Urinary bladder (tissue), 4 donors: ENCODE measurements at places on chromosomes 5 and 9. TPM values are rescaled to one million over a fixed set of nuclear protein-coding genes. Genes with fewer than 3 reads are reported as not detected.

Gene CD14
- polyA plus RNA-seq: 60.6 TPM

- DNase-seq: no peak
Observed at GRCh38 chr9:128768606-128769005, 3.1 kb downstream of the ZER1 start.

GRCh38 chr9:29740518-29740917 is 2167.2 kb upstream of the C9orf72 start:
- DNase-seq: no peak

DNA sequence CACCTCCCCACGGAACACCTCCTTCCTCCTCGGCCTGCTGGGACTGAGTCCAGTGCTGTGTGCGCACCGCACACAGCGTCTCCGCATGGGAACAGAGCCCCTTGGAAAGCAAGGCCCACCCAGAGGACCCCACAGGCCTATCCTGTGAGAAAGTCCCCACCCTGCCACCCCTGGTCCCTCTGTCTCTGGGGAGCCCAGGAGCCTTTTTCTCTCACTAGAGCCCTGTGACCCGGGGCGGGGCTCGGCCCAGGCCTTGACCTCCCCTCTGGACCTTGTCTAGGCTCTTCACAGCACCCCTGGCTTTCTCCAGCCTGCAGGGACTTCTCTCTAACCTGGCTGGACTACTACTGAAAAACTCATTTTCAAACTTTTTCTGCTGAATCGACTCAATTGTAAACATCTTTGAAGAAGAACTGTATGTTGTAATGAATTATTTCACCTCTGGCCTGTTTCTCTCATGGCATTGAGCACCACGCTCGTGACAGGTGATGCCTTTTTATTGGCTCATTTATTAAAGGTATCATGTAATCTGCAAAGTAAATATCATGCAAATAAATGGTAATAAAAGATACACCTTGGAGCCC is 89.2 kb downstream of the IRX1 start:
- no peak for DNase-seq

DNA sequence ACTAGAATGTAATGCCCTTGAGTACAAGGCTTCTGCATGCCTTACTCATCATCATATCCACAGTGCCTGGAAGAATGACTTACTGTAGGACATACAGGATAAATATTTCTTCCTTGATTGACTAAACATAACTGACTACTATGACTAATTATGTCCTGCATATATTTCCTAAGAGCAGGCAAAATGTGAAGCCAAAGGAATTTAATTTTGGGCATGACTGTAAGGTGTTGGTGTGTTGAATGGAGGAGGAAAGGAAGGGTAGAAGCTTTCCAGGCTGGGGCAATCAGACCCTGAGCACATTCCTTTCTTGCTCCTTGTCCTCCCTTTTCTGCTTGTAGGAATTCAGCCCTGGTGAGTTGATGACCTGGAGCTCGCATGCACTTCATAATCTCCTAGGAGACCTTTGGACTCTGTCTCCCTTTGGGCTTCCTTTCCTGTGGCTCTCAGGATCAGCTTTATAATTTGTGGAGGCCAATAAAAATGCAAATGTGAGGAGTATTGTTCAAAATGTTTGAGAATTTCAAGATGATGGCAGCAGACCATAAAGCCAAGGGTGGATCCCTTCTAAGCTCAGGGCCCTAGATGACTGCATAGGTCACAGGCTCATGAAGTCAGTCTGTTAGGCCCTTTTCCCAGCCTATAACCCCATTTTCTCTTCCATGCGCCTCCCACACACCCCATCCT is 174.0 kb downstream of the HMHB1 start:
- no peak for DNase-seq

DNA sequence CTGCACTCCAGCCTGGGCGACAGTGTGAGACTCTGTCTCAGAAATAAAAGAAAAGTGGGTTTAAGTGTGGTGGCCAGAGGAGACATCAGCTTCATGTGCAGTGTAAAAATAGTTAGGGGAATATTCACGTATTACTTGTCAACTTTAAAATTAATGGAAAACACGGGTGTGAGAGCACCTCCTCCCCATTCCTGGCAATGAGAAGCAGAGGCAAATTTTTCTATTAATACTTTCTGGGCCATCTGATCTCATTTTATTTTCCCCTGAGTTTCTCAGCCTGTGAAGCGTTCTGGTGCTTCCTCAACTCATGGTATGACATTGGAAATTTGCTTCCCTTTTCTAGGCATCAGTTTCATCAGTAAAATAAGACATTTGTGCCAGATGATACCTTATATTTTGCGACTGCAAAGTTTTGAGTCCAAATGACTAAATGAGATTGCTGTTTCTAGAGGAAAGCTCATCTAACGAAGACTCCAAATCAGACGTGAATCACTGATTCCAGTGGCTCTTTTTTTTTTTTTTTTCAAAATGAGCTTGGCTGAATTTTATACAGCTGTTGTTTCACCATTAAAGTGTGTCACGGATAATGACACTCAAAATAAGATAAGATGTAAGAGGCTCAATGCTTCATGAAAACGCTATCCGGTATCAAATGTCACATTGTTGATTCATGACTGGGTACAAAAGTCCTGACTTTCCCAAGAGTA is 104.6 kb downstream of the MSX2 start:
- no peak for DNase-seq

GRCh38 chr5:6516823-6517222 is 68.2 kb downstream of the UBE2QL1 start:
- DNase-seq: no peak

DNA sequence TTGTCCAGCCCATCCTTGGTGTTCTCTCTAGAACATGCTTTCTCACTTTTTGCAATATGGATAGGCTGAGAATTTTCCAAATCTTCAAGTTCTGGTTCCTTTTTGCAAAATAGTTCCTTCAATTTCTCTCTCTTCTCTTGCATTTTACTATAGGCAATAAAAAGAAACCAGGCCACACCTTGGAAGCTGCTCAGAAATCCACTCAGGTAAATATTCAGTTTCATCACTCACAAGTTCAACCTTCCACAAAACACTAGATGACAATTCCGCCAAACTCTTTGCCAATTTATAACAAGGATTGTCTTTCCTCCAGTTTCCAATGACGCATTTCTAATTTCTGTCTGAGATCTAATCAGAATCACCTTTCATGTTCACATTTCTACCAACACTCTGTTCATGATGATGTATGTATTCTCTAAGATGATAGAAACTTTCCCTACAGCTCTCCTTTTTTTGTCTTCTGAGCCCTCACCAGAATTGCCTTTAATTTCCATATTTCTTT is 204.2 kb upstream of the PIK3R1 start:
- DNase-seq: no peak

DNA sequence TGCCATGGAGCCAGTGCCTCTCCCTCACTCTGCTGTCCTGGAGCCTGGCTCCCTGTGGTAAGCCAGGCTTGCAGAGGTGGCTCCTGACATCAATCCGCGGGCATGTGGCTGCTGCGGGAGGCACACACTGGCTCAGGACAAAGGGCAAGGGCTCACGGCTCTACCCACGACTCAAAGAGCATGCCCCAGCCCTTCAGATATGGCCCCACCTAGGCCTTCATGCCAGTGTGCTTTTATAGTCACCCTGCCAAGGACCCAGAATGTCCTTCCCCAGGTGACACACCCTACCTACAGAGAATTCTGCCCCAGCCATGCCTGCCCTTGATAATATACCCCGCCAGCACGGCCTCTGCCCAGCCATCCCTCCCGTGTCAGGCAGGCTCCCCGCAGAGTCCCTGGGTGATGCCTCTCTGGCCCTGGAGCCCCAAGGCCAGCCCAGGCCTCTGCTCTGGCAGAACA is 1.6 kb downstream of the MGAT4B start:
- no peak for DNase-seq

- no peak for DNase-seq
Observed at GRCh38 chr9:92764381-92764987, at the start of gene BICD2. Gene BICD2, minus strand, starts transcription at chr9:92764833. Its CDS starts 89 bp downstream, at chr9:92764744.

Gene TTC16
- not detected for polyA plus RNA-seq

Gene SOHLH1
- not detected for polyA plus RNA-seq

Gene ROR2
- polyA plus RNA-seq: 33.7 TPM

GRCh38 chr5:56993241-56993640 is 41.3 kb upstream of the MIER3 start:
- DNase-seq: no peak

- DNase-seq: no peak
Observed at GRCh38 chr9:135214054-135214640, 126.7 kb downstream of the OLFM1 start.

GRCh38 chr9:134437403-134438194 is 111.3 kb downstream of the RXRA start:
- no peak for DNase-seq

Gene MLANA
- polyA plus RNA-seq: not detected

DNA sequence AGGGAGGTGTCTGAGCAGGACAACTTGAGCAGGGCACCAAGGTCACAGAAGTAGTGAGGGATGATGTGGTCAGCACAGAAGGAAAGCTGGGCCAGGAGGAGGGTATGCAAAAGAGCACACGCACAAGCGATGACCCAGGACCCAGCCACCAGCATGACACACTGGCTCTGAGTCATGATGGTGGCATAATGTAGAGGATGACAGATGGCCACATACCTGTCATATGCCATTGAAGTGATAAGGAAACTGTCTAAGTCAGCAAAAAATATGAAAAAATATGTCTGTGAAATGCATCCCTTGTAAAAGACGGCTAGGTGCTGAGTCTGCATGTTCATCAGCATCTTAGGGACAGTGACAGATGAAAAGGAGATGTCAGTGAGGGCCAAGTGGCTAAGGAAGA is 380 bp downstream of the OR1J1 start:
- no peak for DNase-seq

GRCh38 chr9:111711548-111711947 is 50.1 kb downstream of the GNG10 start:
- no peak for DNase-seq

- no peak for DNase-seq
Observed at GRCh38 chr9:137494104-137494544, 35.0 kb upstream of the NSMF start.

- no peak for DNase-seq
Observed at GRCh38 chr9:76162751-76163500, 231.3 kb downstream of the RFK start.

Gene BSPRY
- 2.4 TPM for polyA plus RNA-seq

DNA sequence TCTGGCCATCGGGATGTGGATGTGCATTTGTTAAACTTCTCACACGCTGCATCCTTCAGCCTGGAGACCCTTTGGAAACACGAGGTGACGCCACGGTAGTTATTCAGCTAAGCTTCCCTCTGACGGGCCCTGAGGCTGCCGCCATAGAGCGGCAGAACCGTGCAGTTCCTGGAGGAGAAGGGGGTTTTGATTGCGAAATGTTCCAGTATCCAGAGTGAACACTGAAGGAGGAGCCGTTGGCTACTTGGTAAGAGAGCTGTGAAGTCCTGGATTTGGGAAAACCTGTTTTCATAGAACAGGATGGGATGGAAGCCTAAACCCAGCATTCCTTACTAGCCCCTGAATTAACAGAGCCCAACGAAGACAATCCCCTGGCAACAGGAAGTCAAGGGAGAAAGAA is 23.0 kb upstream of the EXOC3 start:
- no peak for DNase-seq

DNA sequence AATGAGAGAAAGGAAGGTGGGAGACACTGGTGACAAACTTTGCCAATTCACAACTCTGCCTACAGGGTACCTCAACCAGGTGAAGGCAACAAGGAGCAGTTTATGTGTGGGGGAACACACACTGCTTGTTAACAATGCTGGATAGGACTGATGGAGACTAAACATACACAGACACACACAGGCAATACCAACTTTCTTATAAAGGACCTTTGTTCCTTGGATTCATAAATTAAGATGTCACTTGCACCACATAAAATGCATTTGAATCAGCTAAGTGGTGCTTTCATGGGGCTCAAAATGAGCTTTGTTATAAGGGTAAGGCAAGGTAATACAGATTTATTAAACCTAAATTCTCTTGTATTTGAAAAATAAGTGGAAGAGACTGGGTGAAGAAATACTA is 4.0 kb downstream of the TSTD2 start:
- DNase-seq: no peak

DNA sequence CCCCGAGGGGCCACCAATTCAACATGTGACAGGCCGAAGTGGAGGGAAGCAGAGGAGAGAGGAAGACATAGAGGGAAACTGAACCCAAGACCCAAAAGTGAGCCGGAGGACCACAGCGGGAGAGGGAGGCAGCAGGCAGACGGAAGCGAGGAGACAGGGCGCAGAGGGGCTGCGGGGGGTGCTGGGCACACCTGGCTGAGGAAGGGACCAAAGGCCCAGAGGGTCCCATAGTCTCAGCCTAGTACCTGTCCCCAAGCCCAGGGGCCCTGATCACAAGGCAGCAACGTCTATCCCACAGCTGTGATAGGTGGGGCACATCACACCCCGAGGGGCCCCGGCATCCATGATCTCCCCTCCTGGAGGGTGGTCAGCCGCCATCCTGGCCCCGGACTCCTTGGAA is 7.1 kb upstream of the RALGDS start:
- DNase-seq: no peak

DNA sequence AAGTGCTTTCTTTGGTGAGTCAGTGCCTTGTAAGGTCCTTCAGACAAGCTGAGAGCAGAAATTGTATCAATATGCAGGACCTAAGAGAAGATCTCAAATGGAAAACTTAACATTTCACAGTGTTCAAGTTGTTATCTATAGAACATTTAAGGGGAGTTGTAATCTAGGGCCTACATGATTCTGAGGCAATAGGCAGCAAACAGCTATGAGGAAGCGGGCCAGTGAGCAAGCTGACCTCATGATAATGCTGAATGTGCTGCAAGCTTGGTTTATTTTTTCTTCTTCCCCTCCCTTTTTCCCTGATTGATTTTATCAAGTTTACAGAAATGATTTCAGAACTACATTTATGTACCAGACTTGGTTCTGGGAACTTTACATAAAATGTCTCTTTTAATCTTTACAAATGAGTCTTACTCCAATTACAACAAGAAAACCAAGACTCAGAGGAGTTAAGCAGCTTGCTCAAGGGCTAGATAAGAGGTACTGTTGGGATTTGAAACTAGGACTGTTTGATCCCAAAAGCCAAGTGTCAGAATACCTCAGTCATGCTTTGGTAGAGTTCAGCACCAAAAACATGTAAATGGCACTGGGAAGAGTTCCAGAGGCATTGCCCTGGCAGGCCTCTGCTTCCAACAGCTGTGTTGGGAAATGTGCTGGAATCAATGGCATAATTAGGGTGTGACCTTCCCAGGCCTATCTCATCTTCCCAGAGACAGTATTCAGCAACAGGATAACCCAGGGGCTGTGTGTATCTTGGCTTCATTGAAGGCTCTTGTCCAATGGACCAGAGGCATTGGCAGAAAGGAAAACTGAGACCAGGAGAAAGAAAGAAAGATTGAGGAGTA is 130.1 kb downstream of the LRRC70 start:
- no peak for DNase-seq

Gene HMGXB3
- polyA plus RNA-seq: 16.3 TPM

GRCh38 chr5:24497145-24497544 is 147.6 kb downstream of the CDH10 start:
- DNase-seq: no peak

- DNase-seq: no peak
Observed at GRCh38 chr5:167280111-167280510, 1011.3 kb upstream of the WWC1 start.

Gene CLIC3
- polyA plus RNA-seq: 11.0 TPM

DNA sequence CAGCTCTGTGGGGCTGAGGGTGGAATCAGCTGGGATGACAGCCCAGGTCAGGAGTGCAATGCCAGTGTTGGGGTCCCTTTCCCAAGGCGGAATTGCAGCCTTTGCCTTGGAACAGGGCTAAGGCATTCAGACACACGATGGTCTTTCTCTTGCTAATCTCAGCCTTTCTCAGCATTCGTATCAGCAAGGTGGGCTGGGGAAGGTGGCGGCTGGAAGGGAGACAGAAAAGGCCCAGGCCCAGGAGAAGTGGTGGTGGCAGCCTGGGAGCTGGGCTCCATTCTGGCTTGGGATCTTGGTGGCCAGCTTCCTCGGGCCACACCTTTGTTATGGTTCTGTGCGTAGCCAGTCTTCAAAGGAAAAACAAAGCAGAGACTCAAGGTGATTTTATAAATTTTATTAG is 1.1 kb upstream of the ARHGEF28 start:
- no peak for DNase-seq

Gene MPDZ
- 31.6 TPM for polyA plus RNA-seq
